ENCODE measurements at places on chromosomes 5 and 9. TPM values are rescaled to one million over a fixed set of nuclear protein-coding genes. Genes with fewer than 3 reads are reported as not detected.

Gene UGCG
- 46.0 TPM for total RNA-seq

DNA sequence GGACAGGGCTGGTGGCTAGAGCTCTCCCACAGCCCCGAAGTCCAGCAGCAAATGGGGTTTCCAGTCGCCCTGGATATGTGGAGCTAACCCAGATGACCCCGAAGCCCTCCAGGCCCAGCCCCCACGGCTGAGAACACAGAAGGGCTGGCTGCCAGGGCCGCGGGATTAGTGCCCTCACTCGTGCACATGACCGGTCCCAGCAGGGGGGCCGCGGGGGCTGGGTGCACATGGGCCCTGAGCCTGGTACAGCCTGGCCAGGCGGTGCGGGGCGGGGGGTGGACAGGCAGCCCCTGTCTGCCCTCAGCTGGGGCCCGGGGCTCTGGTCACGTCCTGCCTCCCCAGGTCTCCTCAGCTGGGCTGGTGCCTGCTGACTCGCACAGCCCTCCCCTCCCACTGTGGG is 5.9 kb downstream of the SSNA1 start:
- DNase-seq = no peak

Gene MARCHF11
- total RNA-seq = not detected

DNA sequence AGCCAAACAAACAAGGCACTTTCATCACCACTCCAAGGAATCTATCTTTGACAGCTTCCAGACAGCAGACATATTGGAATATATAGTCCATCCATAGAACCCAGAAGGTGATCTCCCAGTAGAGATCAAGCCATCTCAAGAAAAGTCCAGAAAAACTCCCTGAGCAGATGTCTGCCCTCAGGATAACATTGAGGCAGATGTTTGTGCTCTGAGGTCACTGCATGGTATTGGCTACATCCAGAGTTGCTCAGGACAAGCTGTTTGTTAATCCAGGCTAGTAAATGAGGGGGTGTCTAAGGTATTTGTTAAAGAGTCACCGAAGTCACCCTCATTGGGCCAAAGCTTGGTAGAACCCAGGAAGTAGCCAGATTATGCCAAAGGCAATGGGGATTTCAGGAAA is 556.3 kb upstream of the KLF4 start:
- no peak for DNase-seq

Gene HTR4
- total RNA-seq = not detected

Gene B4GALT7
- 38.0 TPM for total RNA-seq

- DNase-seq = no peak
Observed at GRCh38 chr5:96538808-96539250, 105.8 kb upstream of the PCSK1 start.

Gene MED7
- total RNA-seq = 9.9 TPM

- no peak for DNase-seq
Observed at GRCh38 chr5:38825494-38825893, 20.3 kb upstream of the OSMR start.

Gene IL4
- total RNA-seq = not detected

- DNase-seq = no peak
Observed at GRCh38 chr9:90061187-90061586, 456.4 kb downstream of the GADD45G start.

Gene PDE8B
- 0.62 TPM for total RNA-seq

- DNase-seq = no peak
Observed at GRCh38 chr5:133700251-133700650, 87.9 kb upstream of the FSTL4 start.

Gene OR13C8
- total RNA-seq = not detected

Gene CBY3
- 0.39 TPM for total RNA-seq

- no peak for DNase-seq
Observed at GRCh38 chr5:16625096-16625495, 8.3 kb upstream of the RETREG1 start.

GRCh38 chr5:162221910-162222309 is 154.3 kb downstream of the GABRG2 start:
- no peak for DNase-seq

- no peak for DNase-seq
Observed at GRCh38 chr9:136312009-136312375, 8.1 kb upstream of the CCDC187 start.

Gene GRM6
- total RNA-seq = not detected

GRCh38 chr9:129832982-129833381 is 2.1 kb downstream of the C9orf78 start:
- no peak for DNase-seq

GRCh38 chr9:115213818-115214334 is 95.9 kb upstream of the TNC start:
- no peak for DNase-seq

- DNase-seq = no peak
Observed at GRCh38 chr5:142048272-142048671, 35.4 kb upstream of the GNPDA1 start.

- DNase-seq = no peak
Observed at GRCh38 chr5:95878417-95879323, 56.1 kb upstream of the GLRX start.

DNA sequence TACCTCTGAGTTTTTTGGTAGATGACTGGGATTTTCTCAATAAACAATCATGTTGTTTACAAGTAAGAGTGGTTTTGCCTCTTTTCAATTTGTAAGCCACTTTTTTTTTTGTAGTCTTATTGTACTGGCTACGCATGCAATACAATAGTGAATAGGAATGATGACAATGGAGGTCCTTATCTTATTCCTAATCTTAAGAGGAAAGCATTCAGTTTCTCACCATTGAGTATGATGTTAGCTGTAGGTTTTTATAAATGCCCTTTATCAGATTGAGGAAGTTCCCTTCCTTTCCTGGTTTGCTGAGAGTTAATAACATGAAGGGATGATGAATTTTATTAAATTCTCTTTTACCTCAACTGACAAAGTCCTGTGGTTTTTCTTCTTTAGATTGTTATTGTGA is 155.2 kb downstream of the ADAMTSL1 start:
- no peak for DNase-seq

GRCh38 chr5:61277781-61278180 is 54.3 kb upstream of the ZSWIM6 start:
- no peak for DNase-seq

Gene CCL19
- total RNA-seq = not detected

GRCh38 chr5:175707751-175708375 is 50.0 kb downstream of the HRH2 start:
- DNase-seq = no peak

DNA sequence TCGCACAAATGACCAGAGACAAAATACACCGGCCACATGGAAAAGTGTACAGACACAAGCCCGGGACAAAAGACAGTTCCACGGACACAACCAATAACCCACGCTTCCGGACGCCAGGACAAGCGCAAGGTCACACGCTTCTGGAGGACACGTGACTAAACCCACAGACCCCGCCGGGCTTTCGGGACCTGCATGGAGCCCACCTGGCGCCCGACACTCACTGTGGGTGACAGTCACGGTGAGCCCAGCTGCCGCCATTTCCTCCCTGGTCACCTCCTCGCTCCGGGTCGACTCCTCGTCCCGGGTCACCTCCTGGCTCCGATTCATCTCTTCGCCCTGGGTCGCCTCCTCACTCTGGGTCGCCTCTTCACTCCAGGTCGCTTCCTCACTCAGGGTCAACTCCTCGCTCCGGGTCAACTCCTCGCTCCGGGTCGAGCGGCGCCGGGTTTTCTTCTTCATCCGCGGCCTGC is 470 bp downstream of the BAG1 start:
- DNase-seq = no peak

Gene WDR38
- total RNA-seq = not detected

Gene ORM2
- 0.77 TPM for total RNA-seq

DNA sequence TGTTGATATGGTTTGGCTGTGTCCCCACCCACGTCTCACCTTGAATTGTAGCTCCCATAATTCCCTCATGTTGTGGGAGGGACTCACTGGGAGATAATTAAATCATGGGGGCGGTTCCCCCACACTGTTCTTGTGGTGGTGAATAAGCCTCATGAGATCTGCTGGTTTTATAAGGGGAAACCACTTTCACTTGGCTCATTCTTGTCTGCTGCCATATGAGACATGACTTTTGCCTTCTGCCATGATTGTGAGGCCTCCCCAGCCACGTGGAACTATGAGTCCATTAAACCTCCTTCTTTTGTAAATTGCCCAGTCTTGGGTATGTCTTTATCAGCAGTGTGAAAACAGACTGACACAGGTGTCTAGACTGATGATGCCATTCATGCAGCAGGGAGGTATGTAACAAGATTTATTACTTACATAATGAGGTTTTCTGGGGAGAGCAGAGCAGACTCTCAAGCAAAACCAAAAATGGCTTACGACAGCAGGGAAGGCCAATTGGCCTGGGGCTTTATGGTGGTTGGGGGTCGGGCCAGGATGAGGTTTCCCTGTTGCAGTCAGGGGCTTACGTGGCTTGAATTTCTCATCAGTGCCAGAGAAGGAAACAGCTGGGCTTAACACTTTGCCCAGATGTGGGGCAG is 9.5 kb upstream of the COMMD10 start:
- no peak for DNase-seq

Gene PCDHB15
- total RNA-seq = 0.15 TPM

DNA sequence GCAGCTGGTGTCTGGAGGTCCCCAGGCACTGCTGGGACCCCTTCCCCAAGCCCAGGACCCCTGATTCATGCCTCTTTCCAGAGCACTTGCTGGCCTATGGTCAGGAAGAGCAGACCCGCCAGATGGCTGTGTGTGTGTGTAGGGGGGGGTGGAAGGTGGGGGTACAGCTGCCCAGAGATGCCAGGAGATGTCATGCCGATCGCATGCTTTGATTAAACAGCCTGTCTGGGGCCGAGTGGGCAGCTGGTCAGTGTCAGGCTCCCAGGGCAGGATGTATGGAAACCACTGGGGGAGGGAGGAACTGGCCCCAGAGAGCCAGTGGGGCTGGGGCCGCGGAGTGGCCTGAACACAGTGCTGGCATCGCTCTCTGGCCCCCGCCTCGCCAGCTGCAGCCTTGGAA is 23.7 kb downstream of the RXRA start:
- no peak for DNase-seq

DNA sequence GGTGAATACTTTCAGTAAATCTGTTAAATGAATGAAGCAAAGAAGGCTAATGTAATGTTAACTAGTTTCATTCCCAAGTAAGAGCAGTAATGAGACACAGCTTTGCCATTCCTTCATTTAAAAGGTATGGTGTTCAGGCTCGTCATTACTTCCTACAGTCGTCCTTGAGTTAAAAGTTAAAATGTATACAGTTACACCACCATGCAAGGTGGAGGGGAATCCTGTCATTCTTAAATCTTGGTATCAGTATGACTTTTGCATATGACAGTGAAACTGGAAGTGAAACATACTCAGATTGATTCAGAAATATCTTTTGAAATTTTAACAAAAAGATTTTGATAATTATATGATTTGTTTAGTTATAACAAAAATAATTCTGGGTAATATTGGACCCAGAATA is 25.9 kb downstream of the MTRR start:
- no peak for DNase-seq

DNA sequence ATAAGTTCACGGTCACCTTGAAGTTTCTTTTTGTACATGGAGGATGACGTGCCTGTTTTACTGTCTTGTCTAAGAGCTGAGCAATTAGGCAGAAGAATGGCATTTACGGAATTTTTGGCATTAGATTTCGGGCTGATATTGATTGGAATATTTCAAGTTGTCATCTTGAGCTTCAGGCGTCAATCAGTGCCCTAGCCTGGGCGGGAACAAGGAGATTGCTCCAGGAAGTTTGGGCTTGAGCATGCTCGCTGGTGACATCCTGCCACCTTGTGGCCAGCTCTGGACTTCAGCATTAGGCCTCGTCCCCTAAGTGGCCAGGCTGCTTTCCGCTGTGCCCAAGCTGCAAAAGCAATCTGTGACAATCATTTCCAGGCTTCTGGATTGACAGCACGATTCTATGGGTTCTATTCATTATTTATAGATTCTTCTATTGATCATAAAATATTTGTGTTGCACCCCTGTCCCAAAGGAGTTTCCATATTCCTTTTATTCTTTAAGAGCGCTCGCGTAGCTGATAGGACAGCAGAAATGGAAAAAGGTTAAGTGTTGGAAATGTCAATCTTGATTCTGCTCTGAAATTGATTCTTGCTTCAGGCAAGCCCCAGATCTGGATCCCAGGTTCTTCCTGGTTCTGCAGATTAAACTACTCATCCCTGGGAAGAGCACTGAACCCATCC is 79.3 kb downstream of the SLC28A3 start:
- peak; percentile 59 for DNase-seq

- no peak for DNase-seq
Observed at GRCh38 chr5:153544706-153545105, 54.2 kb downstream of the GRIA1 start.

Data from Panc1 (cell line).